NCI-H748 treated with DMSO at 0.1 percent for 48 hours (cell line): ENCODE measurements at places on chromosomes 6 and 20.

GRCh38 chr20:56380375-56380774, 11.6 kb downstream of the AURKA start:
- no peak for DNase-seq

GRCh38 chr6:56730663-56731529, 88.2 kb upstream of the DST start:
- no peak for DNase-seq

- no peak for DNase-seq
These were observed 66.9 kb upstream of the PRL start for GRCh38 chr6:22363714-22364239.

- no peak for DNase-seq
These were observed 13.8 kb downstream of the FOXQ1 start for GRCh38 chr6:1325461-1326309.

GRCh38 chr20:38093641-38094077, 60.1 kb downstream of the RPRD1B start:
- no peak for DNase-seq

DNA sequence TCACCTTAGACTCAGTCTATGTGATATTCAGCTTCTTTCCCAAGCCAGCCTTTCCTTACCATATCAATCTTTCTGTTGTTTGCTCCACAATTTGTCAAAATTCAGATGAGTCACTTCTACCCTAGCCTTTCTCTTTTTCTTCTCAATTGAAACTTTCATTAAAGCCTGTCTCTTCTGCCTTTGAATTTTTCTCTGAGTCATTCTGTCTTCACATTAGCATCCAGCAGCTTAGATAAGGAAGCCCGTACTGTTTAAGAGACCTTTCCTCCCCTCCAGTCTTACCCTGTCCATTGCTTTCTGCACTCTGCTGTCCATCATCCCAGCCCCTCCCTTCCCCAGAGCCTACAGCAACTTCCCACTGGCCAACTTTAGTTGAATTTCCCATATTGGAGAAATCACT, 34.9 kb upstream of the RALGAPA2 start:
- DNase-seq = no peak

- no peak for DNase-seq
These were observed 77.9 kb downstream of the GCNT2 start for GRCh38 chr6:10599046-10599445.

DNA sequence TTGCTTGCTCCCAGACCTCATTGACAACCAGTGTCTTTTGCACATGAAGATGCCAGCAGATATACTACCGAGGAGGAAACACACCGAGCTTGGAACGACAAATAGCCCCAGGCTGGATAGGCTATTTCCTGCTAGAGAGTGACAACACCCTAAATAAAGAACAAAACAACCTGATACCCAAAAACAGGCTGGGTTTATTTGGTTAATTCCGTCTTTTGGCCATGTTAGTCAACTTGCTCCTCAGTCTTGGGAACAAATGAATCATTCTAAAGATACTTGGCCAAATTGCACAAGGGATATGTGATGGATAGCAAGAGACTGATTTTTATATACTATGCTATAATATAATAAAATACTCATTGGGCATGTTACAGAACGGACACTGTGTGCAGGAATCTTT, 11.5 kb upstream of the MUC22 start:
- DNase-seq = no peak
